Activated CD4-positive, CD25-positive, alpha-beta regulatory T cell treated with anti-CD3 and anti-CD28 coated beads, Interleukin-2, amount 50 U/mL, for 24 hours (primary cell): ENCODE measurements at places on chromosomes 12 and 14.

GRCh38 chr14:99413172-99413571 is 67.5 kb downstream of the SETD3 start:
- no peak for ATAC-seq

- ATAC-seq, result no peak
Observed at GRCh38 chr12:132196038-132196872, 52.0 kb downstream of the NOC4L start.

DNA sequence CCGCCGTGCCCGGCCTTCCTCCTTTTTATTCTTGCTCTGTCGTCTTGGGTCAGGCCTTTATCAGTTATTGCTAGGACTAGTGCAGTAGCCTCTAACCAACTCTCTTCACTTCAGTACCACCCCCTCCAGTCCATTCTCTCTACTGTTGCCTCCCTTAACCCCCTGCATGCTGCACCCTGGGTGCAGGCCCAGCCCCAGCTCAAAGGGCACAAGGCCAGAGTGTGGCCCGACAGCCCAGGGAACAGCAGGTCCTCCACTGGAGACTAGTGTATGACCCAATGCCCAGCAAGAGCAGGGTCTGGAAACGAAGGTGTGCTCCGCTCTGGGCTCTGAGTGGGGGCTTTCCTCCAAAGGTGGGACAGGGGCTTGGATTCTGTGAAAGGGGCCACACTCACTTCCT is 30.0 kb upstream of the RFLNA start:
- no peak for ATAC-seq

DNA sequence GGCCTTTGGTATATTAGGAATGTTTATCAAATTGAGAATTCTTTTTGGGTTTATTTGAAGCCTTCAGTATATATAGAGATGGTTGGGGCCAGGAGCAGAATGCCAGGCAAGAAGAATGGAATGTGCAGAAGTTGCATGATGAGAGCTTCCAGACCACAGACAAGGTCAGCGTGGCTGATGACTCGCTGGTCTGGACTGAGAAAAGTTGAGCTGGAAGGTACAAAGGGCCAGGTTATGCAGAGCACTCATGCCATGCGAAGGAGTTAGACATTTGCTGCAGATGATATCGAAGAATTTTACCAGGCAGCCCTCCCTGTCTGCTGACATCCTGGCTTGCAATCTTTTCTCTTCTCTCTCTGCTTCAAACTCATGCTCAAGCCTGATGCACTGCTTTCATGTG is 196.2 kb upstream of the ARHGAP5 start:
- no peak for ATAC-seq

- no peak for ATAC-seq
Observed at GRCh38 chr14:57122129-57122528, 146.6 kb downstream of the EXOC5 start.

- no peak for ATAC-seq
Observed at GRCh38 chr14:61033855-61034254, 52.8 kb downstream of the SLC38A6 start.

- ATAC-seq, result no peak
Observed at GRCh38 chr14:35688126-35688826, 120.8 kb downstream of the RALGAPA1 start.

- ATAC-seq, result no peak
Observed at GRCh38 chr12:20212658-20213555, 155.4 kb upstream of the PDE3A start.

GRCh38 chr12:128801879-128802391 is 21.8 kb downstream of the SLC15A4 start:
- ATAC-seq, result no peak

DNA sequence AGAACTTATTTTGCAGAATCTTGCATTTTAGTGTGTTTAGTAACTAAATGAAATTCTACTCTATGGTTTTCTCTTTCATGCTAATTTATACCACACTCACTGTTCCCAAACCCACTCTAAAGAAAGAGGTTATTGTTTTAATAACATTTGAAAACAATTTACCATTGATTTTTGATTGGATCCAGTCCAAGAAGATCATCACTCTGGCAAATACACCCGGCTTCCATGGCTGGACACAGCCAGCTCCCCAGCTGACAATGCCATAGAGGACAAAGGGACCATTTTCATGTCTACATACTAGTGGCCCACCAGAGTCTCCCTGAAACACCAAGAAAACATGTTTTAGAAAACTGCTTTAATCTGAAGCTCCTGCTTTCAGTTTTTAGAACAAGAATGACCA is 42.4 kb downstream of the OVCH1 start:
- ATAC-seq, result no peak

DNA sequence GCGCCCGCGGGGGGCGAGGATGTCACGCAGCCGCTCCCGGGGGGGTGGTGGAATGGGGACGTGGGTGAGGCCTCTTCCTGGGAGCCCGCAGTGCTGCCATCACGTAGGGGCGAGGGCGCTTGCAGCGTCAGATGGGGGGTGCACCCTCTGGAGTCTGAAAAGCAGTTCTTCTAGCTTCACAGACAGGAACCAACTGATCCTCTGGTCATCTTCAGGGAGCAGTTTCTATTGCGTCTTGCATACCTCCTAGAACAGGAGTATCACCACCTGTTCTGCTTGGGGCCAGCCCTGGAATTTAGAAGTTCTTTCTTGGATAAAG is 36.9 kb upstream of the PRIMA1 start:
- no peak for ATAC-seq

- ATAC-seq, result no peak
Observed at GRCh38 chr14:84074626-84075025, 1455.3 kb upstream of the FLRT2 start.

DNA sequence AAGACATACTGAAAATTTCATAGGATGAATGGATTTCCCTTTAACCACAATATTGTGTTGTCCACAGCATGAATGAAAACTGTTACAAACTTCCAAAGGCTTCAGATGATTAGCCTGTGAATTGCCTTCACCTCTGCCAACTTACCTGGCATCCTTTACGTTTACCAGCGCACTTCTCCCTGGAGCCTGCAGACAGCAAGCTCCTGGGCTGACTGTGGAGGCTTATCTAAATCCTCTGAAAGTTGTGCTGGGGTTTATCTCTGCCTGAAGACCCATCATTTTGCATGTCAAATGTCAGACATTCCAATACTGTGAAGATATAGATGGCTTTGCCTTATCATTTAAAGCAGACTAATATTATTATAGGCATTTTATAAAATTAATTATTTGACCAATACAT is 403.0 kb downstream of the SYT1 start:
- ATAC-seq, result no peak

- ATAC-seq, result no peak
Observed at GRCh38 chr14:105483300-105484068, 3.2 kb upstream of the CRIP1 start.

DNA sequence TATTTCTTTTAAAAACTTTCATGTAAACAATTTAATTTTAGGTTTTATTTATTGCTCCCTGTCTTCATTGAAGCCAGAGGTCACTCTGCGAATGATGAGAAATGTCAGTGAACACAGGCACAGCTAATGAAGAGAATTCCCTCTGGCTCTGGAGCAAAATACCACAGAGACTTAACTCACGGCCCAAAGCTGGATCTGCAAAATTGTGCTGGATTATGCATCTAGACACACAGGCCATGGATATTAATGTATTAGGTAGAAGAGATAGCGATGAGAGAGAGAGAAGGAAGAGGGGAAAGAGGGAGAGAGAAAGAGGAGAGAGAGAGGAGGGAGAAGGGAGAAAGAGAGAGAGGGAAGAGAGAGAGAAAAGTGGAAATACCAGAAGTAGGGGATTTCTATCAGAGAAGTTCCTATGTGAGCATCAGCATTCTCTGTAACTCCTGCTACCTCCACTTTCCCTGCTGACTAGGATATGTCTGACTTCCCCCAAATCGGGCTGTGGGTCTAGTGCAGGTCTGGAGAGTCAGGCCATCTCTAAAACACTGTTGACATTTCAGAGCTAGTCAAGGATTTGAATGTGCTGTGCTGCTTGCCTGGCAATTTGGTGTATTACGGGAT is 3.7 kb downstream of the ARHGDIB start:
- no peak for ATAC-seq

GRCh38 chr14:78486621-78487020 is 316.4 kb downstream of the NRXN3 start:
- no peak for ATAC-seq

GRCh38 chr14:61615743-61616523 is 79.4 kb upstream of the HIF1A start:
- no peak for ATAC-seq

DNA sequence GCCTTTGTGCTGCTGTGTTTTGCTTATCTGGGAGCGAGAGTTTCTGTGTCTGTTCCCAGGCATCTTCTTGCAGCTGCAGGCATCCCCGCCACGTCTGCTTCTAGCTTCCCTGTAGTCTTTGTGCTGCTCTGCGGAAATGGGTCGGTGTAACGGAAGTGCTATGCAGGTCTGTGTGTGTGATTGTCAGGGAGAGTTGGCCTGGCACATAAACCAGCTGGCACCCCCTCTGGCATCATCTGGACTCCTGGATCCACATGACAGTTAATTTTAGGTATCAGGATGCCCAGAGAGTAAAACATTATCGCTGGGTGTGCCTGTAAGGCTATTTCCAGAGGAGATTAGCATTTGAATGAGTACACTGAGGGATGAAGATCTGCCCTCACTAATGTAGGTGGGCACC is 9.4 kb upstream of the OASL start:
- no peak for ATAC-seq

GRCh38 chr14:50871228-50871627 is 625 bp upstream of the ABHD12B start:
- no peak for ATAC-seq

DNA sequence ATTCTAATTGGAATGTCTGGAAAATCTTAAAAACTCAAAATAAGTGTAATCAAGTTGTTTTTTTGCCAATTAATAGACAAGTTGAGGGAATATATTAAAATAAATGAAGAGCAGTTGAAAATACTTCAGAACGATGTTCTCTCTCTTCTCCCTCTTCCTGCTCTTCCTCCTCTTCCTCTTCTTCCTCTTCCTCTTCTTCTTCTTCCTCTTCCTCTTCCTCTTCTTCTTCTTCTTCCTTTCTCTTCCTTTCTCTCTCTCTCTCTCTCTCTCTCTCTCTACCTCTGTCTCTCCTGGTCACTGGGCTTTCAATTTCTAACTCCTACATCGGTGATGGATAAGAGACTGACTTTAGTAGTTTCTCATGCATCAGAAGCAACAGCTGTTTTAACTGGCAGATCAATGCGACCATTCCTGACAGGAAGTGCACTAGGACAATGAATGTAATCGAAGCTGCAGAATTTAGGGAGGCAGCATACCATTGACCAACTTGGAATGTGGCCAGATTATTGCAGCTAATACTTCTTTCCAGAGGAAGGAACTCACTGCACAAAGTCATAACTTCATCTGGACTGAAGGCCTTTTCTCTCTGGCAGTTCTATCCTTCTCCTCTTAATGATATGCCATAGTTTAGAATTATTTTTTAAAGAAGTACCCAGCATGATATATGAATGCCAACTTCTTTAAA is 13.8 kb upstream of the TMTC2 start:
- ATAC-seq, result no peak

GRCh38 chr14:74514471-74514941 is 20.9 kb downstream of the ISCA2 start:
- ATAC-seq, result no peak

DNA sequence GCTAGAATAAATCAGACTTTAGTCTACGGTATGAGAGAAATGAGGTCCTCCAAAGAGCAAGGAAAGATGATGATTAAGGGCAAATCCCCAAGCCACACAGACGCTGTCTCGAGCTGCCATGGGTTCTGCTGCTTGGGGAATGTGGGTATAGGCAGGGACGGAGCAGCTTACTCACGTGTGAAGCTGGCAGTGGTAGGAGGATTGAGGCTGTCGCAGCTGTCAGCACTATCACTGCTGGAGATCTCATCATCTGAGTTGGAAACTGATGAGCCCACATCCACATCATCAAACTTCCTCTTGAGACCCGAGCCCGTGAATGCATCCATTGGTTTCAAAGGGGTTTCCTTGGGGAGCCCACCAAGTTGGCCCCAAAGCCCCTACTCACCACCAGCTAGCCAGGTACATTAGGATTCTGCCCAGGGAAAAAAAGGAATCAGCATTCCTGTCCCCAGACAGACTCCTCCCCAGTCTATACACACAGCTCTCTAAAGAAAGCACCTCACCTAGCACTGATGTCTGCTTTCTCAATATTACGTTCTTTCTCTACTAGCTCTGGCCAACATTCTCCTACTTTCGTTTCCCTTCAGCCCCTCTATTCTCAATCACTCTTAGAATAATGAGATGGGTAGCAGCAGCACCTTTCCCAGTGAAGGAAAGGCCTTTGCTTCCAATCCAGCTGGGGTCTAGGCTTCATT is 7.0 kb downstream of the CSRNP2 start:
- peak; percentile 65 for ATAC-seq

DNA sequence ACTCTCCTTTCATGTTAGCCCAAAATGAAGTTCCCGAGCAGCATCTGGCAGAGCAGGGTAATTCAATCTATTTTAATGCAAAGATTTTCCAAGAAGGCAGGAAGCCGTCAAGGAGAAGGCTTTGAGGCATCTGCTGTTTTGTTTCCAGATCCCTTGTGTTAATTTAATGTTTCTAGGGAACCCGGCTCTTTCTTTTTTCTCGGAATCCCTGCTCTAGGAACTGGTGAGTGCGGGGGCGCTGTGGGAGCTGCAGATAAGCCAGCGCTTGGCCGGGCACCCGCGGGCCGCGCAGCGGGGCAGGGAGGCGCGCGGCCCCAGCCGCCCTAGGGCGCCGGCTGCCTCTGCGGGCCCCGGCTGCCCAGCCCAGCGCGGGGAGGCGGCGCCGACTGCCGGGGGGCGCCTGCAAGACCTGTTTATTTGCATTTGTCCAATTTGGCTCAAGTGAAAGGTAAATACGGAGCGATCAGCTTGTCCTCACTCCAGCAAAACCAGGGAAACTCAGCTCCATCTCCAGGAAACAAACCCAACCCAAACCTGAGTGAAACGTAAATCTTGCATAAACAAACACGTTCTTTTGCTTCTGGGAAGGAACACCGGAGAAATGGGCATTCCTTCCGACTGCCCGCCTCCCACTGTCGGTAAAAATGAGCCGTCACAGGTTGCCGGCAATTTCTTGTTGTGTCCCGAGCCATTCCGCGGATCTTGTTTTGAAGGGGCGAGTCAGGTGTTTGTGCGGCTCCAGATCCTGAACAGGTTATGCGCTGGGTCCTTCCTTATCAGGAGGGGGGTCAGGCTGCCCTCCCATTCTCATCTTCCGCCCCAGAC is 65.1 kb downstream of the CRADD start:
- ATAC-seq, result peak; percentile 91

DNA sequence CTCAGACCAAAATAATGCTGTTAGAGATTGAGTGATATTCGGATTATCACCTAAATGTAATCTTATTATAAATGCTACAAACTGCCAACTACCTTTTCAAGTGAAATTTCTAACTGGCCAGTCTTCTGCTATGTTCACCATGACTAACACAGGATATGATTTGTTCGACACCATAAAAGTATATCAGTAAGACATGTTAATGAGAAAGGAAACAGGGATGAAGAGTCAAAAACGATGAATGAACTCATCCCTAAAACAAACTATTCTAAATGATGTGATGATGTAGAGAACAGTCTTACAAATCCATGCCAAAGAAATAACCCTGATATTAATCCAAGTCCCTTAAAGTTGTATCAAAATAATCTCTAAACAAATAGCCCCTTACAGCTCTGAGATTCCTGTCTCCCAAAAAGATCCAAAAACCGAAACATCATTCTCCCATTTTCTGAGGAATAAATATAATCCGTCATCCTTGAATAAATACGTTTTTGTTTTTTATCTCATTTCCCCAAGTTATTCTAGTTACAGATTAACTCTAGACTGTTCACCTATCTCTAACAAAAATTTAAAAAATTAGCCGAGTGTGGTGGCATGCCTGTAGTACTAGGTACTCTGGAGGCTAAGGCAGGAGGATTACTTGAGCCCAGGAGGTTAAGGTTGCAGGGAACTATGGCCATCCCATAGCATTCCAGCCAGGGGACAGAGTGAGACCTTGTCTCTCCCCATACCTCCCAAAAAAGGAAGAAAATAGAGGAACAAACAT is 9.1 kb downstream of the SCAF11 start:
- no peak for ATAC-seq
